Central memory CD4-positive, alpha-beta T cell (primary cell): ENCODE measurements at places on chromosomes 7 and 10.

GRCh38 chr10:7969623-7970022 is 84.9 kb upstream of the GATA3 start:
- no peak for DNase-seq

GRCh38 chr10:127735156-127735555 is 1.8 kb upstream of the FOXI2 start:
- no peak for DNase-seq

- no peak for DNase-seq
Observed at GRCh38 chr7:81298951-81299666, 380.3 kb upstream of the SEMA3C start.

GRCh38 chr7:30304177-30304884 is 19.9 kb downstream of the ZNRF2 start:
- DNase-seq = no peak

DNA sequence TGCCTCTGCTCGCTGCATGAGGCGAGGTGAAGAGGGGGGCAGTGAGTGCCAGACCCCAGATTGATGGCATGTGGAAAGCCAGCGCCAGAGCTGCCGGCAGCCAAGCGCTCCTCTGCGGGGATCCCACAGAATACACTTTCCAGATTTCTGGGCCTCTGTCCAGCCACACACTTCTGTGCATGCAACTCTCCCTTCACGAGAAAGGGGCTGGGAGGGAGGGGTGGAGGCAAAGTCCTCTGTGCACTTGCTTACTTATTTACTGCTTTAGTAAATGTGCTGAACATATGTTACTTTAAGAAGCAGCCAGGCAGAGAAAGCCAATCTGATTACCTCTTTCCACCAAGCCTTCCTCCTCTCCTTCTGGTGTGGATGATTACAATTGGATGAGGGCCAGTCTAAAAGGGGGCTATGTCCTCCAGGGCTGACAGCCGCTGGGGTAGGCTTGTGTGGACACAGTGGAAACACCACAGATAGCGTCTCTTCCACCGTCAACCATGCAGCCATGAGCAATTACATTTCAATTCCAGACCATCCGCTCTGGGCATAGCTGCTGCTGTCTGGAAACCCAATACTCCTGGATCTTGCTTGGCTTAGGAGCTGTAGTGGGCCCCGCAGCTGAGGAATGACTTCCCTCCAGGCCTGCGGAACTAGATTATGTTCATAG is 322.8 kb upstream of the ANKRD30A start:
- no peak for DNase-seq

GRCh38 chr10:45199205-45199740 is 116.1 kb downstream of the OR13A1 start:
- no peak for DNase-seq

GRCh38 chr7:74254858-74255379 is 720 bp upstream of the RFC2 start:
- DNase-seq = no peak

DNA sequence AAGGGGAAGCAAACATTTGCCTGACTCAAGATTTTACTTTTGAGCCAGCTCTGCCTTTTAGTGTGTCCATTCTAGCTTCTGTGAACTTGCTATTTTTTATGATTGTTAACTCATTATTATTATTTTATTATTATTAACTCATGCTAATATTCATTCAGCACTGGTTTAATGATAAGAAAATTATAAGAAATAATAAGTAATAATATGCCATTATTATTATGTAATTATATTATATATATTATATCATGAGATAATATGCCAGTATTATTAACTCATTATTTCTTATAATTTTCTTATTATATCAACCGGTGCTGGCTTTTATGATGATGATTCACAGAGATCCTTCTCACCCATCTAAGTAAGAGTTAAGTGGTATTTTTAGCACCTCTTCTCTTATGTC is 79.3 kb upstream of the NPVF start:
- no peak for DNase-seq

- DNase-seq = no peak
Observed at GRCh38 chr10:76033457-76034196, 602.2 kb downstream of the LRMDA start.

- DNase-seq = no peak
Observed at GRCh38 chr10:34080485-34081346, 734.4 kb downstream of the PARD3 start.

DNA sequence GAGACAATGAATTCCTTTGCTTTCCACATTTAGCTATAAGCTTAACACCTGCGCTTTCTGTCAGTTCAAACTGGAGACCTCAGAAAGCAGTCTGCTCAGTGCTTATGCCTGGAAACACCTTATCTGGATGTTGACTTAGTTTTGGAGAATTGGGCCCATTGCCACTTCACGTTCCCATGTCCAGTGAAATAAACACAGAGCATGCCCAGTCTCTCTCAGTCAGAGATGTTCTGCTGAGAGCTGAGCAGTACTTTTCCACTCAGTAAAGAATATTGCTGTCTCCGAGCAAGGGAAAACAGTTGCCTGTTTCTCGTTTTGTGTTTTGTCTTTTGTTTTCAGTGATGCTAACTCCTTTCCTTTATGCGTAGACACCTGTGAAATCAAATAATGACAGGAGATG is 83.2 kb upstream of the PRR15 start:
- DNase-seq = no peak

GRCh38 chr7:74191231-74191630 is 17.1 kb downstream of the EIF4H start:
- no peak for DNase-seq

GRCh38 chr7:35691827-35692307 is 3.1 kb downstream of the HERPUD2 start:
- DNase-seq = peak; percentile 58

- DNase-seq = no peak
Observed at GRCh38 chr7:128025380-128025779, 5.9 kb downstream of the LRRC4 start.

- no peak for DNase-seq
Observed at GRCh38 chr7:12690041-12690878, 2.8 kb downstream of the ARL4A start.

- peak; percentile 3 for DNase-seq
Observed at GRCh38 chr10:43595739-43596298, 10.4 kb upstream of the ZNF485 start.

GRCh38 chr7:158241919-158242318 is 345.7 kb downstream of the PTPRN2 start:
- DNase-seq = no peak

DNA sequence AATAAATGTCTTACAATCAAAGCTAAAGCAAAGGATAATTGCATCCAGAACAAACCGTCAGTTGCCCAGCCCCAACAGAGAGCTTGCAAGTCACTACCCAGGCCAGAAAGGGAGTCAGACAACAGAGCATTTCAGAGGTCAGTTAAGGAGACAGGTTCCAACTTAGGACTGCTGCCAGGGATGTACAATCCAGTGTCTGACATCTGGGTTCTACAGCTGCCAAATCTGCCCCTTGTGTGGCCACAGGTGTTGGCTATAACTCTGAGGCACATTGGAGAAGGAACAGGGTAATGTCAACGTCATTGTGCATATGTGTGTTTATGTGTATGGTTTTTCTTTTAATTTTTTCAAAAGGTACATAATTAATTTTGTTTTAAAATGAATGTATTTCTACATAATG is 85.2 kb upstream of the GLCCI1 start:
- DNase-seq = no peak

- no peak for DNase-seq
Observed at GRCh38 chr10:46543466-46544377, 12.7 kb downstream of the GPRIN2 start.

- DNase-seq = peak; percentile 9
Observed at GRCh38 chr7:112206991-112207592, 597 bp downstream of the ZNF277 start.

DNA sequence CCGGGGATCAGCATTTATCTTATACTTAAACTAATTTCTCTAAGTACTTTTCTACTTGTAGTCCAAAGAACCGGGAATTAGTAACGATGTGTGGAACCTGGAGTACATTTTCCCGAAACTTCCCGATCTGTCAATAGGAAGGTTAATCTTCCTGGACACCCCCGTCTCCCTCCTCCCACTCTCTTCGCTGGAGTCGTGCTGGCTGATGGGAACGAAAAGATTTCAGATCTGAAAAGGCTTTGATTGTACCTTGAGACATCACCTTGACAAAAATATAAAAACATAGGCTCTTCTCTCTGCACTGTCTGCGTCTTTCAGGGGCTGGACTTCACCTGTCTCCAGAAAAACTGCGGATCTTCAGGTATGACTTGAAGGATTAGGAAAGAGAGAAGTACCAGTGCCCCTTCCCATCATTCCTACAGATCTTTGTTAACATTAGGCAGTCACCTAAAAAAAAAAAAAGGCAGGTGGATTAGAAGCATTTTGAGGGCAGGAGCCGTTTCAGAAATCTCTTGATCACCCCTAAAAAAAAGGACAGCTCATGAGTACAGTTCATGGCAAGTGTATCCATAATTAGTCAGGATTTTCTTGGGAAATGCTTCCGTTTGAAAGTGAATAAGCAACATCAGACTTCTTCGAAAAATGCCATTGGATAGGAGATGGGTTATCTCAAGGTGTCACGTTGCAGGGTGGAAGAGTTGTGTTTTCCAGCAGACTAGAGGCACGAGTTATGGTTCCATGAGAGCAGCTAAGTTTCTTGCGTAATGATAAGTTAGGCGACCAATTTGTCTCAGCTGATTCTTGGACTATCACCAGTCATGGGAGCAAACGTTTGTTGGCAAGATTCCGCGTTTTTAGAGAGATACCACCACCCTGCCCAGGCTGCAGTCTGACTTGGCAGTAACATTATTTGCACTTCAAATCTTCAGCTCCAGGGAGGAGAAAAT is 7.8 kb upstream of the BAMBI start:
- DNase-seq = no peak

DNA sequence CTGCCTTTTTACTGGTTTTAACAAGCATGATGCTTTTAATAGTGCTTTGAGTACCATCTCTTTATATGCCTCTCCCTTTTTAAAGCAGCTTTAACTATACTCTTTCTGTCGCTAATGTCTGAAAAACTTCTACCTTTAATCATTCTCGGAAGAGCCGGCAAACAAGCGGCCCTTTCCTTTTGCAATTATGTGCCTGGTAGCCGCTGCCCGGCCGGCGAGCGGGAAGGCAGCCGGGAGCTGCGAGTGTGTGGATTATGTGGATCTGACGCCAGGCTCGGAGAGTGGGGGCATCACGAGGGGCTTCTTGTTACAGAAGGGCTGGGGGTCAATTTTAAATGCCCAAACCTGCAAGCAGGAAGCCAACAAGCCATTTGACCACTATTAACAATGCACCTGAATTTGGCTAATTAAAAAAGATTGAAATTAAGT is 120.9 kb downstream of the BUB3 start:
- no peak for DNase-seq

GRCh38 chr10:102450124-102450373 is 1.3 kb downstream of the C10orf95 start:
- DNase-seq = no peak

- no peak for DNase-seq
Observed at GRCh38 chr10:114885443-114885842, 52.6 kb upstream of the TRUB1 start.

GRCh38 chr10:103794996-103795395 is 60.4 kb downstream of the SH3PXD2A start:
- no peak for DNase-seq

DNA sequence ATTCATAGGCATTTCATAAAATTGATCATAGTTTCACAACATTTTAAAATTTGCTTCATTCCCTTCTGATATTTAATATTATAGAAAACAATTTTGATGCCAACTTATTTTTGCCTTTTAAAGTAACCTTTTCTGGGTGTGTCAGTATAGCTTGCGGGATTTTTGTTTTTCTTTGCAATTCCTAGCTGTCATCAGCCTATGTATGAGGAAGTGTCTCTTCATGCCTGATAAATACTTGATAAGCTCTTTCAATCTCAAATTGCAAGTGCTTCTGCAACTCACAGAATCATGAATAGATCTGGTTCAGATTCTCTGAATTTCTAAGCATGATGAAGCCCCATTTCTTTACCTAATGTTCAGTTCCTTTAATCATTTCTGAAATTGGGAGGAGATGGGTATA is 28.0 kb upstream of the ARHGAP21 start:
- no peak for DNase-seq

DNA sequence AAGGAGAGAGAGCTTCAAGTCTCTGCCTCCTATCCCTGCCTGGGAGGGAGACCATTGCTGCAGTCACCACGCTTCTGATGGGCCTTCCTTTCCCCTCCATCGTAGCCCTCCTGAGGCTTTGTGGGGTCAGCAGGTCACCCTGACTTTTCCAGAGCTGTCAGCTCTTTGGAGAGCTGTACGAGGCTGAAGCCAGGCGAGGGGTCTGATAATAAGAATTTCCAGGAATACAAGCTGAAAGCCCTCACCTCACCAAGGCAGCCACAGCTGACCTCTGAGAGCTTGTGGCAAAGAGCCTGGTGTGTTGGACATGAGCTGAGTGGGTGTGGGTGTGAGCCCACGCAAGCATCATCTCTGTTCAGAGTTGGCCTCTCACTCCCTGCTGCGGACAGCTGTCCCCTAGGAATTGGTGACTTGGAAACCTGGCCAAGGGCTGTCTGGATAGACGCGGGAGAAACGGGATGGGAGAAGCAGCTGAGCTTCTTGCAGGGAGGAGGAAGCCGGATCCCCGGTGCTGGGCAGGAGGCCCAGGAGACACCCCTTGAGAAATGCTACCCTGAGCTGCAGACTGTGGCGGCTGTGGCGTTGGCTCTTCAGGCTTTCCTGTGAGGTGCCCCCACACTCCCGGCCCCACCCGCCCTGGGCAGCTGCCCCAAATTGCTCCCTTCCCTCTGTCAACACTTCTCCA is 122.1 kb upstream of the BTBD16 start:
- DNase-seq = no peak

DNA sequence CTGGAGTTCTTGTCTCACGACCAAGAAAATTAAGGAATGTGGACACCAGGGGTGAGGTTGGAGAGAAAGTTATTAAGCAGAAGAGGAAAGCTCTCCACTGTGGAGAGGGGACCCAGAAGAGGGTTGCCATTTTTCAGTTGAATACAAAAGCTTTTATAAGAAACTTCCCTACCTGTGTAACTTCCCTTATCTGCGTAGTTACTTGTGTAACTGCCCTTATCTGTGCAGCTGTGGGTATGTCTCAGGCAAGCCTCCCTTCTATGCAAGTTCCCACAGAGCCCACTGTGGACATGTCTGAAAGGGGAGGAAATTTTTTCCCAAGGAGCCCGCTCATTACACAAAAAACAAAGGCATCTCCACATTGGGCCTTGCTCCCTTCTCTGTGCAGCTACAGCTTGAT is 94.9 kb downstream of the SVOPL start:
- no peak for DNase-seq

GRCh38 chr7:54252256-54253035 is 289.7 kb upstream of the VSTM2A start:
- DNase-seq = no peak

- DNase-seq = no peak
Observed at GRCh38 chr7:97731736-97732564, at the start of gene TAC1. Gene TAC1 (plus strand): TSS chr7:97732086. CDS start chr7:97732613, 527 bp downstream.

- no peak for DNase-seq
Observed at GRCh38 chr10:22624287-22624738, 90.1 kb downstream of the PIP4K2A start.
